Type B pancreatic cell (in vitro differentiated cells): ENCODE measurements at places on chromosomes 6 and 20. TPM values are rescaled to one million over a fixed set of nuclear protein-coding genes. Genes with fewer than 3 reads are reported as not detected.

GRCh38 chr6:6678185-6678671 lies 89.7 kb downstream of the LY86 start:
- peaks cover 45% of the 10 kb centered on the region for H3K4me1 ChIP-seq
- H3K36me3 ChIP-seq: no peaks in the 10 kb centered on the region
- H3K4me3 ChIP-seq: peak overlapping the region; percentile 66

- H3K4me3 ChIP-seq: no peak overlapping the region
- no peaks in the 10 kb centered on the region for H3K36me3 ChIP-seq
- peaks cover 31% of the 10 kb centered on the region for H3K4me1 ChIP-seq
- no peak for DNase-seq
These were observed 37.9 kb downstream of the IPCEF1 start for GRCh38 chr6:154318721-154319120.

Gene DNAH8
- 0.05 and 0.14 TPM in 2 replicates for total RNA-seq

- H3K36me3 ChIP-seq: peaks cover 16% of the 10 kb centered on the region
- no peak overlapping the region for H3K27ac ChIP-seq
- H3K4me1 ChIP-seq: peaks cover 33% of the 10 kb centered on the region
- H3K27me3 ChIP-seq: peaks cover 5% of the 10 kb centered on the region
These were observed 16.7 kb downstream of the LEMD2 start for GRCh38 chr6:33772082-33772830.

DNA sequence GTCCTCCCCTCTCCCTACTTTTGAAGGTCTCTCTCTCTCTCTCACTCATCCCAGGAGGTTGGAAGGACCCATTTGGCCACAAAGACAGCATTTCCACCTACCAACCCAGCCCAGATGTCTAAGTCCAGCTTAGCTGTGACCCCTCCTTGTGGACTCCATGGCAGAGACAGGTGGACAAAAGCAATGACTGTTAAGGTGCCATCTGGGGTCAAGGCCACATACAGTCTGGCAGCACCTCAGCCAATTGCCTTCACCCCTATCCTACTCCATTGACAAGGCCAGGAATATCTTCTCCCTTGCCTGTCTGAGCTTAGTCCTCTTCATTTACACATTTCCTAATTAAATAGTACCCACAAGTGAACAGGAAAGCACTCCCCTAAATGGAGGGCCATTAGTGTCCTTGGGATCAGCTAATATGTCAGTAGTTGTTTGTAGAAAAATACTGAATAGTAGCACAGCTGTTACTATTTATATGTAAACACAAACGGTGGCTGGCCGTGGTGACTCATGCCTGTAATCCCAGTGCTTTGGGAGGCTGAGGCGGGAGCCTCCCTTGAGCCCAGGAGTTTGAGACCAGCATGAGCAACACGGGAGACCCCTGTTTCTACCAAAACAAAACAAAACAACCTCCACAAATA lies 28.8 kb downstream of the GCM1 start:
- DNase-seq: no peak
- no peaks in the 10 kb centered on the region for H3K27me3 ChIP-seq
- no peaks in the 10 kb centered on the region for H3K4me1 ChIP-seq
- no peak overlapping the region for H3K27ac ChIP-seq
- H3K4me3 ChIP-seq: no peak overlapping the region

GRCh38 chr6:11952316-11952715 lies 59.8 kb upstream of the HIVEP1 start:
- H3K4me1 ChIP-seq: peaks cover 5% of the 10 kb centered on the region
- no peak for DNase-seq
- H3K4me3 ChIP-seq: no peak overlapping the region

GRCh38 chr20:3239026-3239866 lies at the start of gene SLC4A11:
Gene SLC4A11, minus strand, starts transcription at chr20:3239190. Its CDS starts 53 bp downstream, at chr20:3239137.
- H3K36me3 ChIP-seq: no peaks in the 10 kb centered on the region
- H3K27ac ChIP-seq: peak within 1 kb of the TSS; percentile 74
- H3K4me3 ChIP-seq: peak within 1 kb of the TSS; percentile 92
- peaks cover 6% of the 10 kb centered on the region for H3K4me1 ChIP-seq
- DNase-seq: no peak
- H3K27me3 ChIP-seq: peaks cover 74% of the 10 kb centered on the region

DNA sequence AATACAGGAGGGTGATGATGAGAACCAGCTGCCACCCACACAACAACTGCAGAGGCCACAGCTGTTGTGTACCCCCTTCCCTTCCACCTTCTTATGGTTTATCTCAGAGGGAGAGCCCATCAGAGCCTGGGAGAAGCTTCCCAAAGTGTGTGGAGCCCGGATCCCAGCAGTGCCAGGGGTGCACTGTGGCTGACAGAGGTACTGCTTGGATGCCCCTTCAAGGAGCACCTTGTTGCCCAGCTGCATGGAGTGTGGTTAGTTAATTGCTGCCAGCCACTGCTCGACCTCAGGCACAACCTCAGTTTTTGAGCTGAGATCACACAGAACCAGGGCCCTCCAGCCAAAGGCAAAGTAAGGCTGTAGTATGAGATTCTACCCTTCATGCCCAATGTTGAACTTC lies 13.0 kb downstream of the PI3 start:
- no peak overlapping the region for H3K4me3 ChIP-seq
- H3K36me3 ChIP-seq: no peaks in the 10 kb centered on the region
- H3K27me3 ChIP-seq: peaks cover 16% of the 10 kb centered on the region
- H3K27ac ChIP-seq: no peak overlapping the region
- no peak for DNase-seq

DNA sequence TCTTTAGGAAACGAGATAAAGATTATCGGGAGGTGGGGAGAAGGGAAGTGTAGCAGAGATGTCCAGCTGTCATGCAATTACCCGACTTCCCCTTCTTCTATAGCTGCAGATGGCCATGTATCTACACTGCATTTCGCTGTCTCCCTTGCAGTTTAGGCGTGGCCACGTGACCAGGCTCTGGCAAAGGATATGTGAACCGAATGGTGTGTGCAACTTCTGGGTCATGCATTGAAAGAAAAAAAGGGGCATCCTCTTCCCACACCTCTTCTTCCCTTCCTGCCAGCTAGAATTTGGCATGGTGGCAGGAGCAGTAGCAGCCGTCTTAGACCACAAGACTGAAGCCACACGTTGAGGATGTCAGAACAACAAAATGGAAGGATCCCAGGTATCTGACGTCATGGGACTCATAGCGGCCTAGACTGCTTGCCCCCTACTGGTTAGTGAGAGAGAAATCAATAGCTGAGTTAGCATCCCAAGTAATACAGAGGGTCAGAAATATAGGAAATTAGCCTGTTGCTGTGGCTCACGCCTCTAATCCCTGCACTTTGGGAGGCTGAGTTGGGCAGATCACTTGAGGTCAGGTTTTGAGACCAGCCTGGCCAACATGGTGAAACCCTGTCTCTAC lies 32.8 kb downstream of the TCF15 start:
- DNase-seq: no peak
- no peak overlapping the region for H3K27ac ChIP-seq
- H3K4me3 ChIP-seq: no peak overlapping the region

DNA sequence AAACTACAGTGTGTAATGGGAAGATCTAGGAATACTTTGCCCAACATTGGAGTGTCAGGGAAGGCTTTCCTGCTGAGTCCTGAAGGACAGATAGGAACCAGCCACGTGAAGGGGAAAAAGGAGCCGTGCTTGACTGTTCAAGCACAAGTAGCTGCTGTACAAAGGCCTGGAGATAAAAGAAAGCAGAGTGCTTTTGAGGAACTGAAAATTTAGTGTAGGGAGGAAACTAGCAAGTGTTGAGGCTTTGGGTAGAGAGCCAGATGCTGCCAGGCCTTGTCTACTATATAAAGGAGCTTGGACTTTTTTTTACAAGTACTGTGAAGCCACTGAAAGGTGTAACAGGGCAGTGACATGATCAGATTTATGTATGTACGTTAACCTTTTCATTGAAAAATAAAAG lies 39.0 kb downstream of the DSE start:
- peaks cover 58% of the 10 kb centered on the region for H3K4me1 ChIP-seq
- no peaks in the 10 kb centered on the region for H3K27me3 ChIP-seq
- no peak overlapping the region for H3K27ac ChIP-seq
- DNase-seq: no peak
- H3K36me3 ChIP-seq: peaks cover 21% of the 10 kb centered on the region

DNA sequence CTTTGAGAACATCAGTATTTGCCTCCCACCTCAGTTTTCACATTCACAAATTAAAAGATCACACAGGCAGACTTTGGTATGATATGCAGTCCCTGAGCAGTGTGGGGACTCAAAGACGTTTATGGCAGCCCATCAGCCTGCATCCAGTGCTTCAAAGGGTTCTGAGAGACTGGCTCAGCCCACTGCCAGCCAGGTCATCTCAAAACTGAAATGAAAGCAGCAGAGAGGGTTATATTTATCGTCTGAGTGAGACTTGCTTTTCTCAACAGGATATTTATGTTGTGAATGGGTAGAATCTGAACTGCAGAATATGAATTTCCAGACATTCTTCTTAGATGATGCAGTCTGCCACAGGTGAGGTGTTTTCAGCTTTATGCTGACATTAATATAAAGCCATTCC lies 159.8 kb downstream of the NRN1 start:
- no peaks in the 10 kb centered on the region for H3K4me1 ChIP-seq
- DNase-seq: no peak
- H3K27ac ChIP-seq: no peak overlapping the region
- H3K36me3 ChIP-seq: no peaks in the 10 kb centered on the region

DNA sequence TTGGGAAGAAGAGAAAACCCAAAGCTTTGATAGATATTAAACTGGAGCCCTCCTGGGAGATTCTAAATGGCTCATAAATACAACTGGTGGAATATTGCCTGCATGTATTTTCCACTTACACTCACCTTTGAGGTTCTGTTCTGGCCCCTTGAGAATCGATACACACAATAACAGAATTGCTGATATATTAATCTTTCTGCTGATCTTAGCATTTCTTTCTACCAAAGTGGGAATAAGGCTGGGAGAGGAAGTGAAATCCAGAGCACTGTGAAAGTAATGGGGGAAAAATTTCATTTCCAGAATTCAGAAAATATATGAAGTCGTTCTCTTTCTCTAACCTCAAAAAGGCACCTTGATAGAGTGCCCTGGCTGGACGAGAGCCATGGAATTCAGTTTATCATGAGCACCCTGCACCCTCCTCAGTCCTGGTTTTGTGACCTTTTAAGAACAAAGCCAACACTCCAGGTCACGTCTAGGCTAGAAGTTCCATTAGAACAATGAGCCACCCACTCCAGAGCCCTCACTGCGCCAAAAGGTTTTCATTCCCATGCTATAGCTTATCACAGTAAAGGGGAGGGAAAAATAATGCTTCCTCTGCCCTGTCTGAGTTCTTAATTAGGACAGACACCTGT lies 244.5 kb downstream of the CD83 start:
- H3K4me3 ChIP-seq: no peak overlapping the region
- peaks cover 9% of the 10 kb centered on the region for H3K4me1 ChIP-seq
- H3K27ac ChIP-seq: no peak overlapping the region
- peaks cover 3% of the 10 kb centered on the region for H3K27me3 ChIP-seq

- H3K36me3 ChIP-seq: no peaks in the 10 kb centered on the region
- peaks cover 3% of the 10 kb centered on the region for H3K27me3 ChIP-seq
- no peak for DNase-seq
- H3K27ac ChIP-seq: no peak overlapping the region
- H3K4me1 ChIP-seq: peaks cover 4% of the 10 kb centered on the region
- H3K4me3 ChIP-seq: no peak overlapping the region
These were observed 4.8 kb upstream of the ADGB start for GRCh38 chr6:146593986-146594385.

DNA sequence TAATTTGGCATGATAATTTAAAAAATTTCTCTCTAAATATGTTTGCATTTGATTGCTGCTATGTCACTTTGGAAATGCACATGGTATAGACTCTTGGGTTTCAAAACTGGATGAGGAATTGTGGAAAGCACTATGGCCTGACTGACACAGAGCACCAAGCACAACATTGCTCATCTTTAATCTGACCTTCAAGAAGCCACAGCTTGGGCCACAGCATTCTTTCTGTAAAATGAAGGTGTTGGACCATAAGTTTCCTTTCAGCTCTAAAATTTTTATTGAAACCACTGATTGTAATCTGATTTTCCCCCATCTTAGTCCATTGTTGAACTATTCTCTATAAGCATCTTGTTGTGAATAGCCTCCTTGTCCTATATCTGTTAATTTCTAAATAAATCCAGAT lies 41.0 kb downstream of the QKI start:
- no peak for DNase-seq
- H3K27me3 ChIP-seq: no peaks in the 10 kb centered on the region
- no peak overlapping the region for H3K27ac ChIP-seq

- H3K36me3 ChIP-seq: peaks cover 4% of the 10 kb centered on the region
- H3K4me3 ChIP-seq: peak overlapping the region; percentile 61
- H3K27me3 ChIP-seq: no peaks in the 10 kb centered on the region
These were observed 36.2 kb downstream of the GCM1 start for GRCh38 chr6:53112404-53112803.

GRCh38 chr20:53337390-53338101 lies 256.1 kb downstream of the ZNF217 start:
- H3K27ac ChIP-seq: no peak overlapping the region
- H3K27me3 ChIP-seq: no peaks in the 10 kb centered on the region
- peaks cover 9% of the 10 kb centered on the region for H3K4me1 ChIP-seq

Gene AARS2
- 34.3 and 37.3 TPM in 2 replicates for total RNA-seq

Gene TCF21
- 0.36 and 1.3 TPM in 2 replicates for total RNA-seq
